Upper lobe of left lung (tissue), 6 donors: ENCODE measurements at places on chromosomes 12 and 14. TPM values are rescaled to one million over a fixed set of nuclear protein-coding genes. Genes with fewer than 3 reads are reported as not detected.

GRCh38 chr12:64412459-64412858, 8.3 kb downstream of the XPOT start:
- no peak overlapping the region for H3K4me3 ChIP-seq
- peaks cover 7% of the 10 kb centered on the region for H3K4me1 ChIP-seq
- no peak for DNase-seq
- H3K27ac ChIP-seq, result no peak overlapping the region

DNA sequence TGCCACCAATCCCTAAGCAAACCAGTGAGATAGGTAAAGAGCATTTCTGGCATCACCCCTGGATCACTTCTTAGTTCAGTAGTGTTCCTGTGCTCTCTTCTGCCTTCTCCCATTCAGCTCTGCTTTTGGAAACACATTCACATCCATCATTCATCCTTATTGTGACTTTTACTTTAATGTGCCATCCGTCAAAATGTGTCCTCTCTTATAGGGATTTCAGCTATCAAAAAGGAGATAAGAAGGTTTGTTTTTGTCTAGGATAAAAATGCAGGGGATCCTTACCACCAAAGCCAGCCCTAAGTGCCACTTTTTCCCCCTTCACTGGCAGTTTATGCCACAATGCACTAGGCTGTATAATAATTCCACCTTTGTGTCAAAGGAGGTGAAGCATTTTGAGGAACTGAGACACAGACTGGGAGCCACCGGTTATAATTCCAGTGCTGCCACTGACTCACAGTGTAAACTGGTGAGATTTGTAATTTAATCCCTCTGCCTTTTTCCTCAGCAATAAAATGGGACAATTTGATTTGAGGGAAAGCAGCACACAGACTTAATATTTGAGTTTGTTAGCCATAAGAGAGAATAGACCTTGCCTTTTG, 158.6 kb downstream of the PAX9 start:
- no peak overlapping the region for H3K4me3 ChIP-seq
- H3K27me3 ChIP-seq, result no peaks in the 10 kb centered on the region
- no peaks in the 10 kb centered on the region for H3K36me3 ChIP-seq
- no peak overlapping the region for H3K27ac ChIP-seq
- no peaks in the 10 kb centered on the region for H3K4me1 ChIP-seq

DNA sequence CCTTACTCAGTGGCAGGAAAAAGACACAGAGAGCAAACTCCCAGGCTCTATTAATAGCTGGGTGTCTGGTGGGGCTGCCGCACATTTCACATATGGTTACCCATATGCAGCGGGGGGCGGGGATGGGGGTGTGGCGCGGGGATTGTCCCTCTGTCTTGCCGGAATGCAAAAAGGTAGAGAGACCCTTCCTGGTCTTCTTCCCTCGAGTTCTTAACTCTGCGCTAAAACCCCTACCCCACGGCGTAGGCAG, 1.7 kb downstream of the PRMT8 start:
- H3K4me1 ChIP-seq, result no peaks in the 10 kb centered on the region
- H3K27ac ChIP-seq, result no peak overlapping the region
- H3K27me3 ChIP-seq, result peaks cover 40% of the 10 kb centered on the region
- no peaks in the 10 kb centered on the region for H3K36me3 ChIP-seq
- DNase-seq, result no peak
- no peak overlapping the region for H3K4me3 ChIP-seq

- peak; percentile 94 for DNase-seq
- H3K27ac ChIP-seq, result peak within 1 kb of the TSS; percentile 92
- H3K36me3 ChIP-seq, result no peaks in the 10 kb centered on the region
- H3K4me1 ChIP-seq, result peaks cover 31% of the 10 kb centered on the region
- peak within 1 kb of the TSS; percentile 81 for H3K4me3 ChIP-seq
Observed at GRCh38 chr12:123150744-123151456, at the start of gene PITPNM2. Gene PITPNM2 (minus strand): TSS chr12:123151090. CDS start chr12:123034590, 116,500 bp downstream.

The CAPZA3 gene
- not detected for total RNA-seq

The OTX2 gene
- not detected for total RNA-seq

- H3K27ac ChIP-seq, result no peak overlapping the region
- no peaks in the 10 kb centered on the region for H3K4me1 ChIP-seq
- H3K27me3 ChIP-seq, result no peaks in the 10 kb centered on the region
- DNase-seq, result no peak
- no peak overlapping the region for H3K4me3 ChIP-seq
Observed at GRCh38 chr12:128513831-128514230, 246.9 kb downstream of the TMEM132C start.
